NCI-H69 (cell line): ENCODE measurements at places on chromosomes 3 and 15.

DNA sequence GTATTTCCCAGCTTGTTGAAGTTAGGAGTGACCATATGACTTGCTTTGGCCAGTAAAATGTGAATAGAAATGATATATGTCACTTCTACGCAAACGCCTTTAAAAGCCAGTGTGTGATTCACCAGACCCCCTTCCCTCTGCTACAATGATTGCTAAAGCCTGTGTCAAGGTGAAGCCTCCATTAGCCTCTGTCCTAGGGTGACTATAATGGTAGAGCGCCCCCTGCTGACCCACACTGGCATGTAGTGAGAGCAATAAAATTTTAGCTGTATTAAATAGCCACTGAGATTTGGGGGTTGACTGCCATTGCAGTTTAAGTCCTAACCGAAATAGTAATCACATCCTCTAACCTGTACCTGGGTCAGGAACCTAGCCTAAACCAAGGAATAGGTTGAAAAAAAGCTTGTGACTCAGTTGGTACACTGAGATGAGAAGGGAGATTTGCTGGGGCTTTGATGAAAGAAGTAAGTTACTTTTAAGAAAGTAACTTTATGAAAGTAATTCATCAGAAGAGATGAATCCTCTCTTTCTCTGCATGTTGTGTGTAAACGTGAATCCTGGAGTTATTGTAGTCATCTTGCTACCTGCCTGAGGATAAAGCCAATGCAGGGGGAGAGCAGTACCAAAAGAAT is 52.6 kb downstream of the GTF2E1 start:
- peak; percentile 52 for DNase-seq

- DNase-seq: peak; percentile 78
Observed at GRCh38 chr3:135325096-135325495, 530.0 kb downstream of the EPHB1 start.

DNA sequence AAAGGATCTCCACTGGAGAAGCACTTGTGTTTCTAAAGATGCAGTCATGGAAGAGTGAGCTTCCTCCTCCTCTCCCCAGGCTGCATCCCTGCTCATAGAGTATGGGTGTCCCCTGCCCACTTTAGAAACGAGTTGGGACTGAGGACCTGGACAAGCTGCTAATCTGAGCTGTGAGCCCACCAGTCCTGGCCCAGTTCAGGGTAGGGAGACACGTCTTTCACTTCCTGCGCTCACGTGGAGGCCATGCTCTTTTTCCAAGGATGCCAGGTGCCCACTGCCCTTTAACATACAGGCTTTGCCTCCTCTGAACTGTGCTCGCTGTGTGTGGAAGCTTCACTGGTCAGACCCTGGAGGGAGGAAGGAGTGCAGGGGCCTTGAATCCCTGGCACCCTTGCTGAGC is 316.3 kb downstream of the UACA start:
- DNase-seq: no peak

- DNase-seq: no peak
Observed at GRCh38 chr3:50570508-50571279, 1.4 kb downstream of the HEMK1 start.

DNA sequence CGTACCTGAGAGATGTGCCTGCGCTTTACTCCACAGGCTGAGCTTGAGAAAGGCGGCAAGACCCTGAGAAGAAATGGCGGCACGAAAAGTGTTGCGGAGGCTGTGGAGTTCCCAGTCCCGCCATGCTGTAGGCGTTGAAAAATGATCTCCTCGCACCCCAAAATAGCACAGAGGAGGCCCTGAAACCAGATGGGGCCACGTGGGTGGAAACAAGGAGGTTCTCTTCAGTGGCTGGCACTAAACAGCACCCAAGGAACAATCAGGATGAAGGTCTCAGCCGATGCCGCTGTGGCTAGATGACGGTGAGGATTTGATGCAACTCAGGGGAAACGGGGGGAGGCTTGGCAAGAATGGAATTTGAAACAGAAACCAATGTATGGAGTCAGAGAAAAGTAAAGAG is 57.3 kb downstream of the TMEM212 start:
- DNase-seq: no peak

DNA sequence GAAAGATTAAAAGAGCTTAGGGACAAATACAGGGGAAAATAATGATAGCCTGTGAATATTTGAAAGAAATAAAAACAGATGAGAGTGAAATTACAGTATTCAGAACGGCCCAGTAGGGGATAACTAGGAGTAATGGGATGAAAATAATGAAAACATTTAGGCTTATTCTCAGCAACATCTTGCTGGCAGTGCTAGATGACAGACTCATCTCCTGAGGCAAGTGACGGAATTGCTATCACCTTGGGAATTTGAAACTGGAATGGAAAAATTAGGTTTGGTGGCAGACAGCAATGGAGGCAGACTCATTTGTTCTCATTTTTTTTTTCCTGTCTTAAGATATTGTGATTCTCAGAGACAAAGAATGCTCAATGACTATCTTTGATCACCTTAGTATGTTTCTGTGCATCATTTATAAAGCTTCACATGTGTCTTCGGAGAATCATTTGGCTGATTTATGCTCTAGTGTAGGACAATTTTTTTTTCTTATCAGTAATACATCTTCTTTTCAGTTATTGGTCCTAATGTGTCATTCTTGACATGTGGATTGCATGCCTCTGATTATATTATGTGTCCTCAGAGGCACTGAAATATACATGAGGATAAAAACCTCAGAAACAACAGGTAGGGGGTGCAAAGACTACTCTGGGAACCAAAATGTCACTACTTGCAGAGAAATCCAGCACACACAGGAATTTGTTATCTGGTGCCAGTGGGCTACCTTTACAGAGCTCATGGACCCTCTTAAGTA is 711.7 kb downstream of the EDEM1 start:
- no peak for DNase-seq

- DNase-seq: no peak
Observed at GRCh38 chr3:132416161-132416560, 1.1 kb upstream of the DNAJC13 start.
